Stimulated activated CD8-positive, alpha-beta memory T cell treated with anti-CD3 and anti-CD28 coated beads, Interleukin-15, amount 100 ng/mL, for 48 hours (primary cell): ENCODE measurements at places on chromosomes 3 and 15.

DNA sequence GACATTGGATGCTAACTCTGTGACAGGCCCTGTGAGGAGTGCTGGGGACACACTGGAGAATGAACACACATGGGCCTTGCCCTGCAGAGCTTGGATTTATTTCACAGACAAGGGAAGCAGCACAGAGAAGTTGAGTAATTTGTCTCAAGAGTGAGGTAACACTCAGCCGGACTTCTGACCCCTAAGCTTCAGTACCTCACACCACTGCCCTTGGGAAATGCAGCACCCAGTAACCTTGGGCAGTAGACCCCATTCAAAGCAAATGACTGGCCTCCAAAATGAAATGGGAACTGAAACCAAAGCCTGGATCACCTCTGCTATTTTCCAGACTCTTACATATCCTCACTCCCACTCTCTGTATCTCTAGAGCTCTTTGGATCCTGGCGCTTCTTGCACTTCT lies 37.3 kb downstream of the RFT1 start:
- no peak for DNase-seq

DNA sequence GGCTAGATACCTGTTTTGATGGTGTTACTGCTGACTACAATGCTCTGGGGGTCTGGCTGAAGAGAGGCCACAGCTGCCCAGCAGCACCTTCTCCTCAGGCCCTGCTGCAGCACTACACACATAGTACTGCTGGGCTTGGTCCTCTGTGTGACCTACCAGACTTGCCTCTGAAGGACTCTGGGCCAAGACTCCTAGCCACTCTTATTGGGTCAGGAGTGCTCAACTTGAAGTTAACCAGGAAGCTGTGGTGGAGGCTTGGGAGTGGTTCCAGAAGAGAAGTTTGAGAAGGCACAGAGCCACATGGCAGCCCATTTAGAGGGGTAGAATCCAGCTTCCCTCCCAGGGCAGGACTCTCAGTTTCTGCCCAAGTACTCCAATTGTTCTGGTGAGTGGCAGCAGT lies 16.6 kb downstream of the ELP6 start:
- no peak for DNase-seq

DNA sequence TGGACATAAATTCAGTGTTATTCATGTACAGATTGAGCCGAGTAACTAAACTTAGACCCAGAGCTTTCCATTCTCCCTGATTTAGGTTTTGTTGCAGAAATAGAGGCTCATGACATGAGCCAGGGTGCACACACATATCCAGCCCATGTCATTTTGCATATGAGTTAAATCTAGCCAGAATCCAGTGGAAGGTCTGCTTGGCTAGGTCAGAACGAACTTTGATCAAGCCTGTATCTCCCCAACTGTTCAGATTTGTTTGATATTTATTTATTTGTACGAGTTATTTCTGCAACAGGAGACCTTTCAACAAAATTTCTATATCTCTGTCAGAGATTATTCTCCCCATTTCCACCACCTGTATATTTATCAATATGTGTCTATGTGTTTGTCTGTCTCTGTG lies 247.5 kb upstream of the THBS1 start:
- no peak for DNase-seq

DNA sequence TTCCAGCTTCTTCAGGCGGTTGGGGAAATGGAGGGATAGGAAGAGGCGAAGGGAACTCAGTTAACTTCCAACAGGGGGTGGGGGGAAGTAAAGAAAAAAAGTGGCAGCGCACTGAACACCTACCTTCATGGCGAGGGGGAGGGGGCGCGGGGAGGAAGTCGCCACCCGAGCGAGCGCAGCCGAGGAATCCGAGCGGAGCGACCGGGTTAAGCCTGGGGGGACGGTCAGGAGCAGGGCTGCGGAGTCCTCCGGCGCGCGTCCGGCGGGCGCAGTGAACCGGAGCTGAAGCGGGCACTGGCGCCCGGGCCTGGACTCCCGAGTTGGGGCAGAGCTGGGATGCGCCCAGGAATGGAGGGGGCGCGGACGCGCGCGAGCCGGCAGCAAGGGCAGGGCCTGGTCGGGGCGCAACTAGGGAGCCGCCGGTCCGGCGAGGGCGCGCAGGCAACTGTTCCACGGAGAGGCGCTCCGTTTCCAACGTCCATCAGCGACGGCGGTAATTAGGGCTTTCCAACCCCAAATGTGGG lies at the start of gene WNT5A:
WNT5A (minus strand) TSS at position 450 of the 524 bp plus-strand sequence; CDS start at position 129, 321 bp downstream.
- no peak for DNase-seq

DNA sequence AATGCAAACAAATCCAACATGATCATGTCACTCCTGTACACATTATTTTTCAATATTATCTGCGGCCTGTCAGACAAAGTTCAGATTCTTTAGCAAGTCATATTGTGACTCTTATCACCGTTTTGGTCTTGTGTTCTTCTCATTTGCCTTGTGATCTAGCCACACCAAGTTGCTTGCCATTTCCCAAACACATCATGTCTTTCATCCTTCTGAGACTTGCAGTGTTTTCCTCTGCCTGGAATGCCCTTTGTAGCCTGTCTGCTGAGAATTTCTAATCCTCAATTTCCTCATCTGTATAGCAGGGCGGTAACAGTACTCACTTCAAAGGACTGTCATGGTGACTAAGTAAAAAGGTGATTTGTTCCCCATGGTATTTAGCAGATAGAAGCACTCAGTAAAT lies 135.0 kb downstream of the GREM1 start:
- DNase-seq: no peak

DNA sequence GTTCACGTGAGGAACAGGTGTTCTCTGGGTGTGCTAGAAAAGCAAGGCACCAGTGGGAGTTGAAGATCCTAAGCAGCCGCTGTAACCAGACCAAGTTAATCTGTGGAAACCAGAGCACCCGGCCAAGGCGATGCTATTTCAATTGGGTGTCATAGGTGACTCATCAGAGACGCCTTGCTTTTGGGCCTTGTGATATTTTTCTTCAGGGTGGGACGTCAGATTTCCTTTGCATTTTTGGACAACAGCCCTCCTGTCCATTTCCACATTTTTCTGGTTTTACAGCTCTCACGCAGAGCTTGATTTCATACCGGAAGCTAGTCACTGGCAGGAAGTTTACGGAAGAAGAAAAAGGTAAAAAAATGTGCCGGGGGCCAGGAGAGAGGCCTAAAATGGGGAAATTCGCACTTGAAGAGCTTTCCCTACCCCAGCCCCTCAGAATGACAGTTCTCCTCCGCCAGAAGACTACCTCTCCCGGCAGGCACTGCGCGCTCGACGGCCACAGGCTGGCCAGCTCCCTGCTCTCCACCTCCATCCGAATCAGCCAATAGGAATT lies 471 bp upstream of the KBTBD8 start:
- DNase-seq: no peak

GRCh38 chr3:87332789-87333188 lies 56.4 kb upstream of the POU1F1 start:
- no peak for DNase-seq

DNA sequence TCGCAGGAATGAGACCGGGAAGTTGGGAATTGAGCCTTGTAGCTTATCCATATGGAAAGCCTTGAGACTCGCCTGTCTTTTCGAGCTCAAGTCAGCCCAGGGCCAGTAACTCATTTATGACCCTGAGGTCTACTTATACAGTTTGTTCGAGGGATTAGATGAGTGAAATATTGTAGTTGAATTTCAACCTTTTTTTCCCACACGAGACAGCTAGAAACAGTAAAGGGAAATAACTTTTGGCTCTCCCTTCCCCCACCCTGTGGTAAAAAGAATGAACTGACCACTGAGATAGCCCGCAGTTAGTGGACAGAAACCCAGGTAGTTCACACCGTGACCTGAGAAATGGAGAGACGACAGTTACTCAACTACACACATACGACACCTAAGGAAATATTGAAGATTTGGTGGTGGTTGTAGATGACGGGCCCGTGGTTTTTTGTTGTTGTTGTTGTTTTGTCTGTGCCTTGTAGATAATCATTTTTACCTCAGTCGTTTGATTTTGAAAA lies 841 bp downstream of the EIF3J start:
- no peak for DNase-seq

DNA sequence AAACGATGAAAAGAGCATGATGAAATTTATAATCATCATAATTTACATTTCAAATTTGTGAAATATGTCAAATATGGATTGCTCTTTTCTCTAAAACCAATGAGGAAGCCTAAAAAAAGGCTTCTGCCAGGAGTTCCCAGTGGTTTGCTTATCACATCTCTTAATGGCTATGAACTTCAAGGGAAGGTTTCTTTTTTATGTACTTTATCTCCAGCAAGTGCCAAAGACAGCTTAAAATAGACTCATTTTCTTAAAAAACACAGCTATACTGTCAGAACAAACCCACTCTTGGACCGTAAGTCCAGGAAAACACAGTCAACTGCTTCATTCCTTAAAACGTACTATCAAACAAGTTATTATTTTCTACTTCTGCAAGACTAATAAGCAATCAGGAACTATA lies 80.2 kb downstream of the DLG1 start:
- no peak for DNase-seq

GRCh38 chr15:75673426-75674235 lies 25.9 kb downstream of the SNX33 start:
- no peak for DNase-seq

GRCh38 chr3:197520311-197521276 lies 35.2 kb downstream of the BDH1 start:
- DNase-seq: no peak

DNA sequence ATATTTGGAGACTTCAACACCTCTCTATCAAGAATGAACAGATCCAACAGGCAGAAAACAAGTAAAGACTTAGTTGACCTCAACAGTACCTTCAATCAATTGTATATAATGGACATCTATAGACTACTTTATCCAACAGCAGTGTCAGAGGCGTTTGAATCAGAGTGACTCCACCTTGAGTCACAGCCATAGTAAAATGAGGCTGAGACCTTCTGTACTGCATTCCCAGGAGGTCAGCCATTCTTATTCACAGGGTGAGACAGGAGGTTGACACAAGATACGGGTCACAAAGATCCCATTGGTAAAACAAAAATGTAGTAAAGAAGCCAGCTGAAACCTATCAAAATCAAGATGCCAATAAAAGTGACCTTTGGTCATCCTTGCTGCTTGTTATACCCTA lies 299.8 kb downstream of the CNTN3 start:
- DNase-seq: no peak

DNA sequence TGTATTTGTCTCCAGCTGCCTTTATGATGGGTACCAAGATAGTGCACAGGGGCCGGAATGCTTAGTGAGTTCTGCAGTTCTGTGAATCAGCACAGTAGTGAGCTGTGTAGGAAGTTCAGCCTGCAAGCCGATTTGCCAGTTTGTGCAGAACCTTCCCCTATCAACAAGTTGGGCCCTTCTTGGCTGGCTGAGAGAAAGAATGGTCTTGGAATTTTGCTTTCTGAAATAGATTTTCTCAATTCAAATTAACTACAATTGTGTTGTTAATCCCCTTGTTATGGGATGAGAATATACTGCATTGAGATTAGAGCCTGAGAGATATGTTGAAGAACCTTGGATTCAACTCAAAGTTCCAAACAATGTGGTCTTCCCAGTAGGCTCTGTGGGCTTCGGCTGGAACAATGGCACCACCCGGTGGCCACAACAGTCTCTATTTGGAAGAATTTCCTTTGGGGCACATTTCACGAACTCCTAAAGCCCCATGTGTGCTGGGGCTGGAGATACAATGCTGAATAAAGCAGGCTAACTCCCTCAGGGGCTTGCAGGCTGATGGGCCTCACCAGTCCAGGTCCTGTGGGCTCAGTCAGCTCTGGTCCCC lies 59.1 kb downstream of the TRIM42 start:
- DNase-seq: no peak

DNA sequence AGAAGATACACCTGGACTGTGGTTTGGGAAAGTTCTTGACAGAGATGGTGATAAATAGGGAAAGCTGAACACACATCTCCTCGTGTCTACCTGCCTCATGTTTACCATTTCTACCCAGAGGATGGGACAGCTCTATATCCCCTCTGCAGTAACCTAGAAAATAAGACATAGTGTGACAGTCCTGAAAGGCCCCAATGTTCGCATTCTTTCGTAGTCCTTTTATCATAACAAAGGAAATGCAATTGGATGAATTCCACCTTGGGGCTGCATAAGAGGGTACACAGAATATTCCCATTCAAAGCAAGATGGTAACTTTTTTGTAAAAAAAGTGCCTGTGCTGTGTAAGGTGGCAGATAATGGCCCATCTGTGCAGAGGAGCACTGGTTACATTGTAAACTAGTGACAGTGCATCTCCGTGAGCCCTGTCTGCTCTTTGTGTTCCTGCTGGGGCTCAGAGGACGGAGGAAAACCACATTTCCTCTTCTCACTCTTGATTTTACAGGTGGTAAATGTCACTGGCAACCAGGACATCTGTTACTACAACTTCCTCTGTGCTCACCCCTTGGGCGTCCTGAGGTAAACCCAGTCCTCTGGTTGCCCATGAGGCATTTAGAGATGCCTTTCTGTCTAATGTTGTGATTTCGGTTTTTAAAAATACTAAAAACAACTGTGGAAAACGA lies 74.3 kb downstream of the SIDT1 start:
- DNase-seq: peak; percentile 36

DNA sequence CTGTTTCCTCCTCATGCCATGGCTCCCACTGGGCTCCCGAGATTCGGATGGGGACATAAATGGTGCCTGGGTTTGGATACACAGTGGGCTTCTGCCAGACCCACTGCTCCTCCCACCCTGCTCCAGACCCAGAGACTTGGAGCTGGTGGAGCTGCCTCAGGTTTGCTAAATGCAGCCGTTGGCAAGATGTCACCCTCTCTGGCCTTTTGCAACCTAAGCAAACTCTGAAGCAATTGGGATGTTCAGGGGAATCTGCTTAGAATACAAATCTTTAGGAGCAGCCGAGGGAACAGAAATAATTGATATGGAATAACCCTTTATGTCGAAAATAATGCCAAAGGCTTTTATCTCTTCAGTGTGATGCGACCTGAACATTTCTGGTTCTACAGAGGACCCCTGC lies 33.4 kb downstream of the PRICKLE2 start:
- no peak for DNase-seq

DNA sequence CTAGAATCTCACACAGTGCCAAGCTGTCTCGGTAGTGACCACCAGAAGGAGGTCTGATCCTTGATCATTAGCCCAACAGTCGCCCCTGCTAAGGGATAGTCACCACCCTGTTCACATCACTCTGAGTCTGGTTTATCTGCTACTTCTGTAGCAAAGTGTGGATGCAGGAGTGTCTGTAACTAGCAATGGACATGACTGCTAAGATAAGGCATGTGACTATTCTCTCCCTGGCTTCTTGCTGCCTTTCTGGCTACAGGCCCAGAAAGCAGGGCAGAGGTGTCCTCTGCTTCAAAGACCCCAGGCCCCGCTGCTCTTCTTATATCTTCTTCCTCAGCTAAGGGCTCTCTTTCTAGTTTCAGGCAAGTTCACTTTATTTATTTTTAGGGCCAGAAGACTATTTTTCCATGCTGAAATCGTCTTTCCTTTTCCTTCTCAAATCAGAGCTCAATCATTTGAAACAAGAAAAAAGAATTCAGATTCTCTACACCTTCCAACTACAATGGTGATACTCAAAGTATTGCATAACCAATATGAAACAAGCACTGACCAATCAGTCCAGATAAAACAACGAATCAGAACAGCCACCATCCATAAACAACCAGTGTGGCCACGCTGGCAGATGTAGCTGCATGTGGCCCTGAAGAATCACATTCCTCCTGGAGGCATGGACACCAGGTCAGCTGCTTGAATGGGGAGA lies 8.0 kb upstream of the KNG1 start:
- no peak for DNase-seq

- no peak for DNase-seq
Observed at GRCh38 chr3:55585856-55586255, 98.8 kb upstream of the WNT5A start.
